ENCODE measurements at places on chromosomes 3 and 15. TPM values are rescaled to one million over a fixed set of nuclear protein-coding genes. Genes with fewer than 3 reads are reported as not detected.

DNA sequence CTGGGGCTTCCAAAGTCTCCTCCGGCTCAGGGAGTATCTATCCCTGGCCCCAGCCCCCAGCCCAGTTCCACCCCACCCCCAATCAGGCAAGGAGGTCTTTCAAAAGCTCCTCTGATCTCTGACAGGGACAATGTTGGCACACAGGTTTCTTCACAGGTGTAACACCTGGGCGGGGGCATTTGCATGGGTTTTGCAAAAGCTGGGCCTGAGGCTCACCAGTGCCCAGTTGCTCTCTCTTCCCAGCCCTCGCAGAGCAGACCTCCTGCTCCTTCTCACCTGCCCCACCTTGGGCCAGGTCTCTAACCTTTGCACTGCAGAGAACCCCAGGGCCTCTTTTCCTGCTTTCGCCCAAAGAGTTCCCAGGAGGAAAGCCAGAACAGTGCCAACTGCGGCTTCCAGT lies 8.6 kb upstream of the CSK start:
- no peak overlapping the region for H3K27ac ChIP-seq
- peaks cover 2% of the 10 kb centered on the region for H3K27me3 ChIP-seq
- no peaks in the 10 kb centered on the region for H3K4me1 ChIP-seq
- no peaks in the 10 kb centered on the region for H3K36me3 ChIP-seq
- no peak for DNase-seq

- no peaks in the 10 kb centered on the region for H3K27me3 ChIP-seq
- peak overlapping the region; percentile 90 for H3K4me3 ChIP-seq
- peaks cover 12% of the 10 kb centered on the region for H3K4me1 ChIP-seq
These were observed 521.9 kb downstream of the FOXP1 start for GRCh38 chr3:71061581-71061980.

DNA sequence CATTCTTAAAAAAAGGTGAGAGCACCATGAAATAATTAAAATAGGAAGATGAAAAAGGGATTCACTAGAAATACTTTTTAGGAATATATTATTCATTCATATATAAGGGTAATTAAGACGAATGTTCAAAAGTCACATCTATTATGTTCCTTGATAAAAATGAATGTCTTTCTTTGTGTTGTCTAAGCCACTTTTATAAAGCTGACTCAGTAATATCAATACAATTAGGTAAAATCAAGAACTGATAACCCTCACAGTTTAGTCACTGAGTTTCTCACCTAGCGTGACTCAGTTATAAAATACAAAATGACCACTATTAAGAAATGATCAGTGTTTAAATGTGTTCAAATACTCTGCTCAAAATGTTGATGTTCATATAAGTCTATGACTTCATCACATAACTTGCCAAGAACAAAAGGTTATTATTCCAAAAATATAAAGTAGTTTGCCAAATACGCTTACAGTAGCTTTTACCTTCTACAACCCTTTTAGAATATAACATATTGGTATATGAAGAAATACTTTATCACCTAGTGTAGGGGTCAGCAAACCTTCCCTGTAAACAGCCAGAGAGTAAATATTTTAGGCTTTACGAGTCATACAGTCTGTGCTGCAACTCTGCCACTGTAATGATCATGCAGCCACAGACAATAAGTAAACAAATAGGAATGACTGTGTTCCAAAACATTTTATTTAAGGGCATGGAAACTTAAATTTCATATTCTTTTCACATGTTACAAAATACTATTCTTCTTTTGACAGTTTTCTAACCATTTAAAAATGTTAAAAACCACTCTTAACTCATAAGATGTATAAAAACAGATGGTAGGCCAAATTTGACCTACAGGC lies 369.8 kb downstream of the TBC1D5 start:
- DNase-seq: peak; percentile 29
- no peak overlapping the region for H3K27ac ChIP-seq
- H3K36me3 ChIP-seq: no peaks in the 10 kb centered on the region
- no peaks in the 10 kb centered on the region for H3K27me3 ChIP-seq

DNA sequence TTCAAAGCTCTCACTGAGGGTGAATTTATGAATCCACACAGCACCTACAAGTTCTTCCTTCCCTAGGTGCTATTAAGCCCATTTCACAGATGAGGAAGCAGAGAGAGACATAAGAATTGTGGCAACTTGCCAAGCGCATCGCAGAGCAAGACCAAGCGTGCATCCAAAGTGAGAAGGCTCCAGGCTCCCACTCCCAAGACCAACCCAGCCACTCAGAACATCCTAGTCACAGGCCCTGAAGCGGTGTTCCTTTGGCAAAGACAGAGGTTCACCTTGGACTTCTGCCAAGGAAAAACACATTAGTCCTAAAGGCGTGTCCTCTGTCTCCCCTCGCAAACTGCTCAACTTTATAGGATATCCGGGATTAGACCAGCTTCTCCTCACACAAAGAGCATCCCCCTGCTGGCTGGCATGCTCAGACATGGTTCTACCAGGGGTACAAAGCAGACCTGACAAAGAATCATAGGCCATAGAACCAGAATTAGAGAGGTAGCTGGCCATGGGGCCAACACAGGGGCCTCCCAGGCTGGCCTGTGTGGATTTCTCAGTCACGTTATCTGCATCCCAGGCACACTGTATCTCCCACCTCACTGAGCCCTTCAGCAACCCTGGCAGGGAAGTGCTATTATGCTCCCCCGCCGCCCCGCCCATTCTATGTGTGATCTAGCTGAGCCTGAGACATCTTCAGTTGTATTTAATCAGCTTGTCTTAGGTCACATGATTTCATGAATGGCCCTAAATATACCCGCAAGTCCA lies 160.2 kb downstream of the FOXP1 start:
- H3K27me3 ChIP-seq: no peaks in the 10 kb centered on the region
- DNase-seq: peak; percentile 37

- peaks cover 4% of the 10 kb centered on the region for H3K4me1 ChIP-seq
- no peak for DNase-seq
- no peak overlapping the region for H3K27ac ChIP-seq
- peaks cover 2% of the 10 kb centered on the region for H3K36me3 ChIP-seq
These were observed 34.0 kb downstream of the PIGB start for GRCh38 chr15:55353025-55353424.

GRCh38 chr15:91278951-91279350 lies 178.9 kb downstream of the SV2B start:
- H3K4me3 ChIP-seq: no peak overlapping the region
- H3K27me3 ChIP-seq: no peaks in the 10 kb centered on the region
- H3K27ac ChIP-seq: no peak overlapping the region
- peak; percentile 16 for DNase-seq

GRCh38 chr3:9400616-9401015 lies 3.2 kb downstream of the SETD5 start:
- H3K27ac ChIP-seq: peak overlapping the region; percentile 43
- H3K4me3 ChIP-seq: peak overlapping the region; percentile 96
- DNase-seq: no peak
- H3K27me3 ChIP-seq: no peaks in the 10 kb centered on the region
- H3K36me3 ChIP-seq: no peaks in the 10 kb centered on the region

GRCh38 chr3:101643009-101643844 lies 33.7 kb downstream of the ZBTB11 start:
- peaks cover 3% of the 10 kb centered on the region for H3K4me1 ChIP-seq
- H3K27me3 ChIP-seq: no peaks in the 10 kb centered on the region
- H3K27ac ChIP-seq: no peak overlapping the region
- H3K4me3 ChIP-seq: no peak overlapping the region
- DNase-seq: no peak

DNA sequence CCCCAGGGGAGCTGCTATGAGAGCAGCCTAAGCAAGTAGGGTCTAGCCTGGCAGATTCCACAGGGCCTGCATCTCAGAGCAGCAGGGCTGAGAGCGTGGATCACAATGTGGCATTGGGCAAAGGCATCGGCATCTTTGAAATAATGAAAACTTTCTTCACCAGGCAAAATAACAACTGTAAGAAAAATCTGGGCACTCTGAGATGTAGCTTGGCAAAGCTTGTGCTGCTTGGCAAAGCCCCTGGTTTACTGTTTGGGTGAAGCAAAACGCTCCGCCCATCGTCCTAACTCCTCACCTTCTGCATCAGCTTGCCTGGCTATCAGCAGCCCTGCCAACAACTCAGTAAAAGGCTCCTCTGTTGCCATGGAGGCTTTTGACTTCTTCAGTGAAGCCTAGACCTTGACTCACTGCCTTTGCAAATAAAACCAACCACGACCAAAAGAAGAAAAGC lies 212.8 kb upstream of the EIF1B start:
- no peaks in the 10 kb centered on the region for H3K4me1 ChIP-seq
- DNase-seq: peak; percentile 46
- no peak overlapping the region for H3K4me3 ChIP-seq
- H3K27ac ChIP-seq: no peak overlapping the region

- no peaks in the 10 kb centered on the region for H3K36me3 ChIP-seq
- no peak for DNase-seq
- no peaks in the 10 kb centered on the region for H3K4me1 ChIP-seq
- H3K4me3 ChIP-seq: no peak overlapping the region
These were observed 171.2 kb upstream of the GBE1 start for GRCh38 chr3:81932681-81933080.

GRCh38 chr3:42799376-42799775 lies 4.9 kb downstream of the HIGD1A start:
- DNase-seq: no peak
- no peaks in the 10 kb centered on the region for H3K36me3 ChIP-seq
- H3K4me1 ChIP-seq: no peaks in the 10 kb centered on the region
- no peak overlapping the region for H3K27ac ChIP-seq
- no peak overlapping the region for H3K4me3 ChIP-seq

- H3K27me3 ChIP-seq: no peaks in the 10 kb centered on the region
- no peak overlapping the region for H3K27ac ChIP-seq
- no peak overlapping the region for H3K4me3 ChIP-seq
These were observed 324.8 kb upstream of the ONECUT1 start for GRCh38 chr15:53114960-53115359.

DNA sequence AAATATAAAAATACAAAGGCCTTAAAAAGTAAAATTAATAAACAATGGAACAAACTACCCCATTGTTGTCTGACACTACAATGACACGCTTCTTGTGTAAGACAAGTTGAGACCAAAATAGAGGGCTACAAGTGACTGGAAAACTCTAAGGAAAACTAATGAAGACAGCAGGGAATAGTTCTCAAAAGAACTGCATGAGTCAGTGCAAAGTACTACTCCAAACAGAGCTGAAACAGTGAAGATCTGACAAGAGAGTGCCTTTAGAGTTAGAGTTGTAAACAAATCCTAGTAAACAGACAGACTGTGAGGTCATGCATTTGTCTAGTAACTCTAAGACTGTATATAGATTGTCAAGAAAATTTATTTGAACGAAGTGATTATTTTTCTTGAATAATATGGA lies 233.9 kb downstream of the BBX start:
- DNase-seq: no peak
- no peaks in the 10 kb centered on the region for H3K36me3 ChIP-seq
- H3K27me3 ChIP-seq: no peaks in the 10 kb centered on the region
- H3K4me3 ChIP-seq: no peak overlapping the region

- no peak overlapping the region for H3K4me3 ChIP-seq
- H3K27me3 ChIP-seq: no peaks in the 10 kb centered on the region
These were observed 137.7 kb upstream of the RBMS3 start for GRCh38 chr3:29143151-29143550.

DNA sequence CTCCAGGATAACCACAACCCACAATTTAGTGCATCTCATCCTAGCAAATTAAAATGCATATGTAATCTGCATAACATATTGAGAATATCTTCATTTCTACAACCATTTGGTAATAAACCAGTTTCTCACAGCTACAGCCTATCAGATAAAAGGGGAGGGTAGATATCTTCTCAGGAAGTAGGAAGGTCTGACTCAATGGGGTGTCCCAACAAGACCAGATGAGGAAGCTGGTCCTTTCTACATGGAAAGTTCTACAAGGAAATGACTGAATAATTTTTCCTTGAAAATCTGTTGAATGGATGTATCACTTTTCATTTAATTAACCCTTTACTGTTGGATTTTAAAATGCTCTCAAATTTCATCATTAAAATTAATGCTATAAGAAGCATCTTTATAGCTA lies 17.4 kb upstream of the TMPRSS7 start:
- H3K27ac ChIP-seq: no peak overlapping the region
- H3K27me3 ChIP-seq: no peaks in the 10 kb centered on the region
- no peaks in the 10 kb centered on the region for H3K36me3 ChIP-seq
- H3K4me3 ChIP-seq: no peak overlapping the region

DNA sequence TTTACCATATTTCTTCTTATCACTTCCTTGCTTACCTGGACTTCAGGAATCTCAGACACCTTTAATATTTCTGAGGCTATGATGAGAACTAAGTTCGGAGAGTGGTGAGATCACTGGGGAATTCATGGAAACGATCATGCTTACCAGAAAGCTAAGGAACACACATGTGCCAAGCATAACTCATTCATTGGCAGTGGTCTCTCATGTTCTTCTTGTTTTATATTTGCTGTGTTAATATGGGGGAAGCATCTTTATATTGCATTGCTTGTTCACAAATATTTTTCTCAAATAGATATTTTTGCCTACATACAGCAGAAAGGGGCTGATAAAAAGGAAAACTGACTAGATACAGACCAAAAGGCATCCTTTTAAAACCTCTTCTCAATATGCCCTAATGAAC lies 55.8 kb downstream of the COL6A6 start:
- peaks cover 6% of the 10 kb centered on the region for H3K4me1 ChIP-seq
- no peak for DNase-seq
- H3K4me3 ChIP-seq: no peak overlapping the region
- no peaks in the 10 kb centered on the region for H3K36me3 ChIP-seq

DNA sequence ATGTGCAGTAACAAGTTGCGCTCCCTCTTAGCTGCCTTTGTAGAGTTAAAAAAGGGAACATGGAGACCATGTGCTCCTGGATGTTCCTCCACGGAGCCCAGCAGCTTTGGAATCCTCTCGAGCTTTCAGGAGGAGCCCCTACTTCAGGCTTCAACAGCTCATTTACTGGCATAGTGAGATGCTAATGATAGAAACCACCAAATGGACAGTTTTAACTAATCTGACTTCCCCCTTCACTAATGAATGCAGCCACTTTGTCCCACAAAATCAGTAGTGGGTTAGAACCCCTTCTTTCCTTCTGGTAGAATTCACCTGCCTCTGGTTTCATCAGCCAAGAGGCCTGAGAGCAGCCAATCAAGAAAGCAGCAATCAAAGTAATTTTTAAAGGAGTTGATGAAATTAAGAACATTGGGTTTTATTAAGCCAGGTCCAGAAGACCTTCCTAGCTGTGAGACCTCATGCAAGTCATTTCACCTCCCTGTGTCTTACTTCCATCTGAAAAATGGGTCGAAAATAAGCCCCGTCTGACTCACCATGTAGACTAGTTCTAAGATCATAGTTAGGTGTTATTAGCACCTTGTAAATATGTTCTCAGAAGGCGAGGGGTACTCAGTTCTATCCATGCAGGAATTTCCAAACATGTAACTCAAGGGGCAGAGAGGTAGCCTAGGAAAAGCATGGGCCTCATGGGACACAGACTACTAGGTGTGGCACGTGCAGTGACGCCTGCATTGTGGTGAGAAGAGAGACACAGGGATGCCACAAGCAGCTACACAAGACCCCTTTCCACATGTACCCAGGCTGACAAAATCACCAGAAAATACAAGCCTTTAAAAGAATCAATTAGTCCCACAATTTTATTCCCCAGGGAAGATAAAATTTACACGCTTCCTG lies 179.7 kb upstream of the LPP start:
- H3K36me3 ChIP-seq: no peaks in the 10 kb centered on the region
- H3K4me3 ChIP-seq: no peak overlapping the region
- no peak for DNase-seq
- H3K27ac ChIP-seq: no peak overlapping the region
- peaks cover 2% of the 10 kb centered on the region for H3K4me1 ChIP-seq

The RYR3 gene
- 0.17 TPM for total RNA-seq

The CASR gene
- not detected for total RNA-seq

The FANCD2 gene
- 2.1 TPM for total RNA-seq

The ZBTB20 gene
- total RNA-seq: 13.4 TPM

The ACOX2 gene
- total RNA-seq: 20.5 TPM

The GORASP1 gene
- 27.2 TPM for total RNA-seq

The TLR9 gene
- total RNA-seq: under 0.01 TPM

The DNASE1L3 gene
- total RNA-seq: not detected

The TFDP2 gene
- total RNA-seq: 20.3 TPM
